ENCODE measurements at places on chromosomes 12 and 14.

GRCh38 chr12:46071335-46071734, 81.0 kb upstream of the SCAF11 start:
- no peaks in the 10 kb centered on the region for H3K36me3 ChIP-seq
- no peak overlapping the region for H3K27ac ChIP-seq
- DNase-seq, result no peak
- H3K4me3 ChIP-seq, result no peak overlapping the region
- no peaks in the 10 kb centered on the region for H3K4me1 ChIP-seq

- no peak overlapping the region for H3K4me3 ChIP-seq
- H3K27me3 ChIP-seq, result no peaks in the 10 kb centered on the region
- DNase-seq, result no peak
Measured at GRCh38 chr12:96872961-96873360, 34.1 kb upstream of the NEDD1 start.

DNA sequence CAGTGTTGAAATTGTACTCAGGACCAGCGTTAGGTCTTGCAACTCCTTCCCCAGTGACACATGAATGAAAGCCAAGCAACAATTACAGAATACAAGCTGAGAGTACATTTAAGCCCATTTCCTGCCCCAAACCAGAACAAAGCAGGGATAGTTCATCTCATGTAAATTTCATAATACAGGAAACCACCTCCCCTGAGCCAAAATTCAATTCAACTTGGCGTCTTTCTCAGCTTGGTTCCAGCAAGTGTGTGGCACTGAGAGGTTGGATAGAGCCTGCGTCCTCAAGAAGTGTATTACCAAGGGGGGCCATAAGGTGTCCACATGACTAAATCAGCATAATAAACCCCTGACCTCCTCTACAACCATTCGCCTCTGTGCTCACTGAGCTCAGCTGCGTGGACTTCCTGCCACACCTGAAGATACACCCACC, 278.9 kb upstream of the CRY1 start:
- H3K27me3 ChIP-seq, result no peaks in the 10 kb centered on the region
- no peaks in the 10 kb centered on the region for H3K4me1 ChIP-seq
- peak; percentile 5 for DNase-seq
- H3K27ac ChIP-seq, result no peak overlapping the region
- H3K36me3 ChIP-seq, result no peaks in the 10 kb centered on the region

- H3K27me3 ChIP-seq, result no peaks in the 10 kb centered on the region
- no peak overlapping the region for H3K27ac ChIP-seq
- peak; percentile 57 for DNase-seq
Measured at GRCh38 chr14:74502236-74503019, 8.9 kb downstream of the ISCA2 start.

DNA sequence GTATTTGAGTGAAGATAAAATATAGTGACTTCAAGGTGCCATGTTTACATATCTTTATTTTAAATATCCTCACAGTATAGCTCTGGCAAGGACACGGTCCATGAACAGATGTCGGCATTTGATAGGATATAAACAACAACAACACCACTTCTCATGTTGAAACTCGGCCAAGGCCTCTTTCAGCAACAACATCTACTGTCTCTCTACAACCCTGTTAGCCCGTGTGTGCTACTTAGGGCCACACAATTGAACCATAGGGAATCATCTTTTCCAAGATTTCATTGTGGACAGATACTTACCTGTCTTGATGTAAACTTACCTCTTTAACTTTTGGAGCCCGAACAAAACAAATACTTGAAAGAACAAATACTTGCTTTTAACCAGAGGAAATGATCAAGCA, 168.7 kb upstream of the SSTR1 start:
- H3K27me3 ChIP-seq, result no peaks in the 10 kb centered on the region
- no peaks in the 10 kb centered on the region for H3K36me3 ChIP-seq
- no peak overlapping the region for H3K27ac ChIP-seq
- no peak overlapping the region for H3K4me3 ChIP-seq

DNA sequence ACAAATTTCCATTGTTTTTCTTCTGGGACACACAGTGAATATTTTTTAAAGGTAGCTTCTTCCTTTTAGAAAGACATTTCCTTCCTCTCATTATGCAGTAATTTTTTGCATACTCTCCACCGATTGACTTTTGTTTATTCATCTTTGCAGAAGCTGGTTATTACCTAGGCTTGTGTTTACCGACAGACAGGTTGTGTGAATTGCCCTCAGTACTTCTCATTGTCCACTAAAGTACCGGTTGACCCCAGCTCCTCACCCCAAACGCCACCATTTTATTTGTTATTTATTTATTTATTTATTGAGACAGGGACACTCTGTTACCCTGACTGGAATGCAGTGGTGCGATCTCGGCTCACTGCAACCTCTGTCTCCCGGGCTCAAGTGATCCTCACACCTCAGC, 63.4 kb upstream of the MYL2 start:
- no peak overlapping the region for H3K4me3 ChIP-seq
- H3K27me3 ChIP-seq, result no peaks in the 10 kb centered on the region
- no peaks in the 10 kb centered on the region for H3K36me3 ChIP-seq
- DNase-seq, result no peak
- H3K4me1 ChIP-seq, result no peaks in the 10 kb centered on the region
- H3K27ac ChIP-seq, result no peak overlapping the region

DNA sequence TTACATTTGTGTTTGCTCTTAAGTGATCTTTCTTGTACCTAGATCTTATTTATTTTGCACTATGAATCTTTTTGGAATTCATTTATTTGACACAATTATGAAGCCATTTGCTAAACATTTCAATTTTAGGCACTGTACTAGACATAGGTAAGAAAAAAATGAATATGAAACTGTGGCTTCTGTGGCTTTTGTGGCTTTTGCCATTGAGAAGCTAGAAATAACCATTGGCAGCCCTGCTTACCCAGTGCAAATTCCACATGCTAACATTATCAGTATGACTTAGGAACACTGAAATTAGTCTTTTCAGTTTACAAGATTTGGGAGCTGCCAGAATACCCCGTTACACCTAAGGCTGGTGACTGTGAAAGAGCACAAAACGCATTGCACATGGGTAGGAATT, 60.1 kb downstream of the FSCB start:
- no peaks in the 10 kb centered on the region for H3K27me3 ChIP-seq
- H3K4me1 ChIP-seq, result no peaks in the 10 kb centered on the region
- no peak overlapping the region for H3K4me3 ChIP-seq
- DNase-seq, result no peak

DNA sequence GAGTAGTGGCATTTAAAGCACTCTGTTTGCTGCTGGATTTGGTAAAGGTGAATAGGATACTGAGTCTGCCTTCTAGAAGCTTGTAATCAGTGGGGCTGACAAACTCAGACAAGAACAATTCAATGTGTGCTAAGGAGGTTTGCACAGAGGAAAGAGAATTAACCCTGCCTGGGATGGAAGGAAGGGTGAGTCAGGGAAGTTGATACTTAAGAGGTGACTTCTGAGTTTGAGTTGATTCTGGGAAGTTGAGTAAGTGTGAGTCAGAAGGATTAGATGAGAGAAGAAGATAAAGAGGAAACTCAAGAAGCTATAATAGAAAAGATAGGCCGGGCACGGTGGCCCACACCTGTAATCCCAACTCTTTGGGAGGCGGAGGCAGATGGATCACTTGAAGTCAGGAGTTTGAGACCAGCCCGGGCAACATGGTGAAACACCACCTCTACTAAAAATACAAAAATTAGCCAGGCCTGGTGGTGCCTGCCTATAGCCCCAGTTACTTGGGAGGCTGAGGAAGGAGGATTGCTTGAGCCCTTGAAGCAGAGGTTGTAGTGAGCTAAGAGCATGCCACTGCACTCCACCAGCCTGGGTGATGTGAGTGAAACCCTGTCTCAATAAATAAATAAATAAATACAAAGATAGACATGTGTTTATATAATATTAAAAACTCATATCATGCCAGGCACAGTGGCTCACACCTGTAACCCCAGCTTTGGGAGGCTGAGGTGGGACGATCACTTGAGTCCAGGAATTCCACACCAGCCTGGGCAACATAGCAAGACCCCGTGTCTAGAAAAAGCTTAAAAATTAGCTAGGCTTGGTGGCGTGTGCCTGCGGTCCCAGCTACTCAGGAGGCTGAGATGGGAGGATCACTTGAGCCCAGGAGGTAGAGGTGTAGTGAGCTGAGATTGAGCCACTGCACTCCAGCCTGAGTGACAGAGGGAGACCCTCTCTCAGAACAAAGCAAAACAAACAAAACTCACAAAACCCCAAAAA, 126.8 kb upstream of the CPM start:
- no peaks in the 10 kb centered on the region for H3K36me3 ChIP-seq
- H3K27ac ChIP-seq, result no peak overlapping the region
- H3K27me3 ChIP-seq, result no peaks in the 10 kb centered on the region
- DNase-seq, result no peak
- H3K4me3 ChIP-seq, result no peak overlapping the region
- H3K4me1 ChIP-seq, result peaks cover 6% of the 10 kb centered on the region

DNA sequence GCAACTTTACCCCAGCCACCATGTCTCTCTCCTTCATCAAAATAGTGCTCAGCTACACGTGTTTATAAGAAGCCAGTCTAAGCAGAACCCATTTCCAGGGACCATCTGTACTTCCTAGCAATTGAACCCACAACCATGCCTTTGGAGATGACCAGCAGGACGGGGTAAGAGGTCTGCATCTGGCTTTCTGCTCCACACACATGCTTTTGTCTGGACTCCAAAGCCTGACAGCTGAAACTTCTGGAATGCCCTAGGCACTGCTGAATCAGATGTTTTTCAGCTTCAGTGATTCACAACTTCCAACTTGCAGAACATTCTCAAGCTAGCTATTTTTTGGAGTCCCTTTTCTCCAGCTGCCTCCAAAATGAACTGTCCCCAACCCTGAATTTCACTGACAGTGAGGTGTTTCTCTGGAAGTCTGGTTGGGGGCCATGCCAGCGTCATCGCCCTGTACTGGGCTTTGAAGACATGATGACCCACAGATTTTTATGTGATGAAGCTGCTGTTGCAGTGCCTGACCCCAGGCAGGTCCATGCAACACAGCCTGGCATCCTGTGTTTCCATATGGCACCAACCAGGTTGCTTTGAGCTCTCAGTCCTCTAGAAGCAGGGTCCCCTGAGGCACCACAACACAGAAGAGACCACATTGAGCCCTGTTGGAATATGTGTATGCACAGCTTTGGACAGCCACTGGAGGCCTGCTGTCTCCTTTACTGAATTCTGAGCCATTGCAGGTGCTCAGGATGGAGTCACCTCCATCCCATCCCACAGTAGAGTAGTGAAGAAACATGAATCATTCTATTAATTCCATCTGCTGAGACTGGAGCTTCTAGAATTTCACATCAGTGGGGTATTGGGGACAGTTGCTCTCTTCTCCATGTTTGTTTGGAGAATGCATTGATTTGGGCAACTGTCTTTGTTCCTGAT, 80.2 kb downstream of the NUAK1 start:
- no peaks in the 10 kb centered on the region for H3K4me1 ChIP-seq
- H3K27ac ChIP-seq, result no peak overlapping the region
- H3K4me3 ChIP-seq, result no peak overlapping the region
- H3K27me3 ChIP-seq, result no peaks in the 10 kb centered on the region
- no peak for DNase-seq
- H3K36me3 ChIP-seq, result no peaks in the 10 kb centered on the region

DNA sequence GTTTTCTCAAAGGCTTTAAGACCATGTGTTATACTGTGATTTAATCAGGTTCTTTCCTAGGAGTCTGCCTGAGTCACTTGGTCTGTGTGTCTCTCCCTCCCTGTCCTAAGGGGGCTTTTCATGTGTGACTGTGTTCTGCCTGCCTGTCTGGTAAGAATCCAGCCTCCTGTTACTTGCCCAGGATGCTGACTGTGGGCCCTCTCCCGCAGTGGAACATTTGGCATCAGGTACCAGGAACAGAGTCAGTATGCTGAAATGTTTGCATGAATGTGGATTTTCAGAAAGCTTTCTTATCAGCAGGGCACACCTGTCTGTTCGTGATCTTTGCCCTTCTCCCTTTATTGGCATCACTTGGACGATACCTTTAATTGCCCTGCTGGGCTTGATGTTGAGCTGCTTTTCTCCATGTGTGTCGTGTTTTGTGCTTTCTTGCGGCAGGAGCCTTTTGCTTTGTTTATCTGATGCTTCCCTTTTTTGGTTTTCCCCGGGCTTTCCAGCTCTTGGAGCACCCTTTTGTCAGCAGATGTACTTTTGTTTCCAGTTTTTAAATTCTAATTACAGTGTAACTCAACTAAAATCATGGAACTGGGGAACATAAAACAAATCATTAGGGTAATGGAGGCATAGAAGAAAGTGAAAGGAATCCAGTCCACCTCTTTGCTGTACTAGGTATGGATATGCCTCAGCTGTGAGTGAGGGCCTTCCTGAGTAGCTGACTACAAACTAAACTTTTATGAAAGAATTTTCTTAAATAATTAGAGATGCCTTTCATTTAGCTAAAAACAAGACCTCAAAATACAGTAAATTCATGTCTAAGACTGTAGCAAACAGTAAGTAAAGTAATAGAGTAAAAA, 72.5 kb downstream of the TRAF3 start:
- no peaks in the 10 kb centered on the region for H3K4me1 ChIP-seq
- no peaks in the 10 kb centered on the region for H3K27me3 ChIP-seq
- H3K36me3 ChIP-seq, result no peaks in the 10 kb centered on the region
- no peak overlapping the region for H3K4me3 ChIP-seq
- no peak for DNase-seq
- H3K27ac ChIP-seq, result no peak overlapping the region

- no peaks in the 10 kb centered on the region for H3K4me1 ChIP-seq
- DNase-seq, result no peak
- peaks cover 76% of the 10 kb centered on the region for H3K36me3 ChIP-seq
- no peak overlapping the region for H3K4me3 ChIP-seq
Measured at GRCh38 chr12:49022558-49023178, 4.1 kb upstream of the PRKAG1 start.

- H3K27ac ChIP-seq, result no peak overlapping the region
- H3K27me3 ChIP-seq, result no peaks in the 10 kb centered on the region
- DNase-seq, result no peak
- no peaks in the 10 kb centered on the region for H3K4me1 ChIP-seq
- no peaks in the 10 kb centered on the region for H3K36me3 ChIP-seq
Measured at GRCh38 chr12:93146263-93146939, 217.3 kb upstream of the EEA1 start.

DNA sequence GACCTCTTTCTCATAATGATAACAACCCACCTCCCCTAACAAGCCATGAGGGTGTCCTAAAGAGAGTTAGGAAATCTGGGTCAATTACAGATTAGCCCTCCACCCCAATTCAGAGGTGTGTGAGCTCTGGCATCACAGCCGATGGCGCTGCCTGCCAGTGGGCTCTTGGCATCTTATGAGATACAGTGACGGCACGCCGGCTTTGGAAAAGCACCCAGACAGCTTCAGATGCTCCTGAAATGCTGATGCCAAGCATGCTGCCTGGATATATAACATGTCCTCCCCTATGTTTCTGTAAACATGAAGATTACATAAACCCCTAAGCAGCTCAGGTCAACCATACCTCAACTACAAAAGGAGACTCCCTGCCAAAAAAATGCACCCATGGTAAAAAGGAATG, 152.6 kb downstream of the TTC7B start:
- no peaks in the 10 kb centered on the region for H3K4me1 ChIP-seq
- H3K27me3 ChIP-seq, result no peaks in the 10 kb centered on the region
- H3K27ac ChIP-seq, result no peak overlapping the region
- no peak for DNase-seq
- H3K36me3 ChIP-seq, result no peaks in the 10 kb centered on the region

- no peak overlapping the region for H3K4me3 ChIP-seq
- no peaks in the 10 kb centered on the region for H3K4me1 ChIP-seq
- H3K27me3 ChIP-seq, result no peaks in the 10 kb centered on the region
- DNase-seq, result no peak
- H3K36me3 ChIP-seq, result no peaks in the 10 kb centered on the region
Measured at GRCh38 chr12:19646599-19646998, 207.3 kb downstream of the AEBP2 start.

Data from tibial nerve (tissue), 4 donors.